ENCODE measurements at places on chromosomes 3 and 15.

DNA sequence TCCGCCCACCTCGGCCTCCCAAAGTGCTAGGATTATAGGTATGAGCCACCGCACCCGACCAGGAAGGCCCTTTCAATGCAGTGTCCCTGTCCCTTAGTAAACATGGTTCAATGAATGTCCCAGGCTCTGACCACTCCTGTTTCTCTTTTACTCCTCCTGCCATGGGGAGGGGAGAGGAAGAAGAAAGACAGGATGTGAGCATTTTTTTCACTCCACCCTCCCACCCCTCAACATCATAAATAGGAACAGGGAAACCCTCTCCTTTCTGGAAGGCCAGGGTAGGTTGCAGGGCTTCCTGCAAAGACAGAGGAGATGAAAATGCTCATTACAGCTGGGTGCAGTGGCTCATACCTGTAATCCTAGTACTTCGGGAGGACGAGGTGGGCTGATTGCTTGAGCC is 7.5 kb upstream of the TATDN2 start:
- H3K4me3 ChIP-seq = no peak overlapping the region
- no peaks in the 10 kb centered on the region for H3K36me3 ChIP-seq
- no peak for DNase-seq
- H3K4me1 ChIP-seq = no peaks in the 10 kb centered on the region

DNA sequence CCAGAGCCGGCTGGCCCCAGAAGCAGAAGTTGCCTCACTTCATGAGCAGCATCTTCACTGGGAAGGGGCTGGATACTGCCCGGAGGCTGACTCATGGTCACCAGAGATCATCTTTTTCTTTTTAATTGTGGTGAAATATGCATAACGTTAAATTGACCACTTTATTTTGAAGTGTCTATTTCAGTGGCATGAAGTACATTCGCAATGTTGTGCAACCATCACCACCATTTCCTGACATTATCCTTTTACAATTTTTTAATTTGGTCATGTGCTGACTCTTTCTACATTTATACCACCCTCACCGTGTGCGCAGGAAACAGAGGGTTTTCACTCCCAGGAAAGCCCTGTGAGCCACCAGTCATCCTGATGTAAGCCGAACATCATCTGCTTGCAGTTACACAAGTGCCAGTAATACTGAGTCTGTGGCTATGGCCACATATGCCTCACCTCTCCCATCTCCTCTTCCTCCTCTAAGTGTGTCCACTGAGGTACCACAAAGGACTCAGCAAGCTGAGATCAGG is 51.6 kb upstream of the ABHD17C start:
- H3K27ac ChIP-seq = no peak overlapping the region
- no peak overlapping the region for H3K4me3 ChIP-seq
- H3K27me3 ChIP-seq = no peaks in the 10 kb centered on the region
- H3K4me1 ChIP-seq = no peaks in the 10 kb centered on the region
- no peak for DNase-seq

GRCh38 chr3:193391902-193392301 is 13.3 kb upstream of the ATP13A5 start:
- no peaks in the 10 kb centered on the region for H3K36me3 ChIP-seq
- H3K27ac ChIP-seq = no peak overlapping the region
- peak; percentile 26 for DNase-seq
- H3K4me1 ChIP-seq = peaks cover 12% of the 10 kb centered on the region

GRCh38 chr3:33417066-33417673 is 23.0 kb downstream of the UBP1 start:
- no peak overlapping the region for H3K4me3 ChIP-seq
- peaks cover 84% of the 10 kb centered on the region for H3K36me3 ChIP-seq
- DNase-seq = no peak
- H3K4me1 ChIP-seq = no peaks in the 10 kb centered on the region
- no peaks in the 10 kb centered on the region for H3K27me3 ChIP-seq
- no peak overlapping the region for H3K27ac ChIP-seq

DNA sequence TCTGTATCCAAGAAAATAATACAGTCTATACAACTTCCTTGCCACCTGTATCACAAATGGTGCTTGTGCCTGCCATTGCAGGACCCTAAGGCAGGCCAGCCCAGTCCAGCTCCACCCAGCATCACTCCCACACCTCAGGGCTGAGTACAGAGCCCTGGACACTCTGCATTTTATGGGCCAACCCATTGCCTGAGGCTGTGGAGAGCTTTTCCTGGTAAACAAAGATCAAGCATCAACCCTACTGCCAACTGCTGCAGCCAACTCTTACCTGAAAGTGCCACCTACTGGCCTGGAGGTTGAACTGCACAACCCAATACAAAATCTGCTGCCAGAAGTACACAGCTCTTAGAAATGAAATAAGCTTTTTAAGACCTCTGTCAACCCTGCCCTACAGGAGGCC is 1082.2 kb downstream of the NAALADL2 start:
- no peak for DNase-seq
- H3K4me3 ChIP-seq = no peak overlapping the region
- H3K4me1 ChIP-seq = no peaks in the 10 kb centered on the region
- no peak overlapping the region for H3K27ac ChIP-seq
- no peaks in the 10 kb centered on the region for H3K36me3 ChIP-seq

- no peak overlapping the region for H3K4me3 ChIP-seq
- DNase-seq = no peak
- peaks cover 7% of the 10 kb centered on the region for H3K4me1 ChIP-seq
Observed at GRCh38 chr3:46104706-46105105, 77.4 kb upstream of the XCR1 start.

DNA sequence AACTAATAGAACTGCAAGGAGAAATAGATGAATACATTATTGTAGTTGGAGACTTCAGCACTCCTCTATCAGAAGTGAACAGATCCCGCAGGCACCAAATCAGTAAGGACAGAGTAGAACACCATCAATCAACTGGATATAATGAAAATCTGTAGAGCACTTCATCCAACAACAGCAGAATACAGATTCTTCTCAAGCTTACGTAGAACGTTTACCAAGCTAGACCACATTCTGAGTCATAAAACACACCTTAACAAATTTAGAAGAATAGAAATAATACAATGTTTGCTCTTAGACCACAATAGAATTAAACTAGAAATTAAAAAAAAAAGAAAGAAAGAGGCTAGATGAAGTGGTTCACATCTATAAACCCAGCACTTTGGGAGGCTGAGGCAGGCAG is 70.7 kb upstream of the NEDD4 start:
- no peak overlapping the region for H3K27ac ChIP-seq
- no peaks in the 10 kb centered on the region for H3K27me3 ChIP-seq
- no peak for DNase-seq
- no peaks in the 10 kb centered on the region for H3K36me3 ChIP-seq
- no peaks in the 10 kb centered on the region for H3K4me1 ChIP-seq
- no peak overlapping the region for H3K4me3 ChIP-seq

DNA sequence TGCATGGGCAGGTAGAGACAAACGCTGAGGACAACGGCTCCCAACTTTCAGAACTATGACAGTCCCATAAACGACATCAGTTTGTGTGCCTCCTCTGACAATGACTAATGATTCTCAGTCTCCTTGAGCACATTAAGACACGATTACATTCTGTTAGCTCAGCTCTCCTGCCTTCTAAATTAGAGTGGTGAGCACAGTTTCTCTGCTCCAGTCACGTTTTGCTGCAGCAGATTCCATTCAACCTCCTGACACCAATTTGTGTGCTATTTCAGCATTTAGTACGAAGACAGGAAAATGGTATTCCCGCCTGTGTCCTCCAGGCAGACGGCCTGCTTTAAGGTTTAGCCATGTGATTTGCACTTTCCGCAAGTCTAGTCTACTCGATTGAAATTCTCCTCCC is 458.4 kb upstream of the CFAP20DC start:
- H3K4me3 ChIP-seq = no peak overlapping the region
- DNase-seq = no peak
- no peak overlapping the region for H3K27ac ChIP-seq
- no peaks in the 10 kb centered on the region for H3K36me3 ChIP-seq
- no peaks in the 10 kb centered on the region for H3K4me1 ChIP-seq
- no peaks in the 10 kb centered on the region for H3K27me3 ChIP-seq

DNA sequence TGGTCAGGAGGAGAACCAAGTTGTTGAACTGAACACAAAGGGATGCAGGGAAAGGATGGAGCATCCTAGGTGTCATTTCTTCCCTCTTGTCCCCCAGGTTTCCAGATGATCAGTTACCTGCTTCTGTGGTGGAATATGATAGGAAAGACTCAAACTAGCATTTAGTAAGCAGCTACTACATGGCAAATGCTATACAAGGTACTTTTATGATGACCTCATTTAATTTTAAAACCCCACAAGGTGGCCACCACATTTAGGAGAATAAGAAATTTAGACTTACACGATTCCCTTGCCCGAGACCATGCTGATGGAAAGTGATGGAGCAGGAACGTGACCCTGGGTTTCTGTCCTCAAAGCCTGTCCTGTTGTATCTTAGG is 40.9 kb downstream of the CCR4 start:
- no peaks in the 10 kb centered on the region for H3K4me1 ChIP-seq
- no peaks in the 10 kb centered on the region for H3K36me3 ChIP-seq
- DNase-seq = no peak
- H3K27ac ChIP-seq = no peak overlapping the region

GRCh38 chr3:167808910-167809309 is 73.4 kb downstream of the SERPINI1 start:
- no peaks in the 10 kb centered on the region for H3K27me3 ChIP-seq
- no peak overlapping the region for H3K27ac ChIP-seq
- H3K36me3 ChIP-seq = no peaks in the 10 kb centered on the region

DNA sequence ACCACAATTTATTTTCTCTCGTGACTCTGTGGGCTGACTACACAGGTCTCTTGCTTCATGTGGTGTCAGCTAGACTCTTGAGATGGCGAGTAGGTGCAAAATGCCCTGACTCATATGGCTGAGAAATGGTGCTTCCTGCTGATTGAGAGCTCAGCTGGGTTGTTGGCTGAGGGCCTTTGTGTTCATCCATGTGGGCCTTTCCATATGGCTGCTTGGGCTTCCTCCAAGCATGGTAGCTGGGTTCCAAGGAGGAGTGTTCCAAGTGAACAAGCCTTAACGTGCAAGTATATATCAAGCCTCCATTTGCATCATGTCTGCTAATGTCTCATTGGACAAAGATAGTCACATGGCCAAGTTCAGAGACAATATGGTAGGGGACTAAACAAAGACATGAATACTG is 164.0 kb downstream of the PDCD6IP start:
- DNase-seq = no peak
- H3K36me3 ChIP-seq = no peaks in the 10 kb centered on the region
- no peaks in the 10 kb centered on the region for H3K27me3 ChIP-seq
- no peaks in the 10 kb centered on the region for H3K4me1 ChIP-seq
- no peak overlapping the region for H3K27ac ChIP-seq

GRCh38 chr3:33690341-33690740 is 27.7 kb downstream of the CLASP2 start:
- peaks cover 58% of the 10 kb centered on the region for H3K36me3 ChIP-seq
- H3K4me1 ChIP-seq = no peaks in the 10 kb centered on the region
- DNase-seq = no peak
- no peak overlapping the region for H3K4me3 ChIP-seq
- H3K27ac ChIP-seq = no peak overlapping the region

- no peak overlapping the region for H3K27ac ChIP-seq
- H3K27me3 ChIP-seq = no peaks in the 10 kb centered on the region
- DNase-seq = no peak
- H3K4me1 ChIP-seq = no peaks in the 10 kb centered on the region
- no peak overlapping the region for H3K4me3 ChIP-seq
- H3K36me3 ChIP-seq = no peaks in the 10 kb centered on the region
Observed at GRCh38 chr3:85660451-85660850, 701.7 kb downstream of the CADM2 start.

DNA sequence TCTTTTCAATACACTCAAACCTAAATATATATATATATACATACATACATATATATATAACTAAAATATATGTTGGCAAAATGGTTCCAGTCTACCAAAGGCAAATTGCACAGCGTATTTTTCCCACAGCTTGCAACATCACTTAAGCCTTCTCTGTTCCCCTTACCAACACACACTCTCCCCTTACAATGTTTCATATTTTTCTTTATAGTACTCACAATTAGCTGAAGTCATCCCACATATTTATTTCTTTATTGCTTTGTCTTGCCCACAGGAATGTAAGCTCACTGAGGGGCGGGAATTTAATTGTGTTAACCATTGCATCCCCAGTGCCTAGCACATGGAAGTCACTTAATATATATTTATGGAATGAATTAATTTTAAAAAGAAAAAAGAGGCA is 288.3 kb downstream of the ULK4 start:
- DNase-seq = no peak
- no peak overlapping the region for H3K4me3 ChIP-seq
- no peaks in the 10 kb centered on the region for H3K36me3 ChIP-seq
- no peak overlapping the region for H3K27ac ChIP-seq

DNA sequence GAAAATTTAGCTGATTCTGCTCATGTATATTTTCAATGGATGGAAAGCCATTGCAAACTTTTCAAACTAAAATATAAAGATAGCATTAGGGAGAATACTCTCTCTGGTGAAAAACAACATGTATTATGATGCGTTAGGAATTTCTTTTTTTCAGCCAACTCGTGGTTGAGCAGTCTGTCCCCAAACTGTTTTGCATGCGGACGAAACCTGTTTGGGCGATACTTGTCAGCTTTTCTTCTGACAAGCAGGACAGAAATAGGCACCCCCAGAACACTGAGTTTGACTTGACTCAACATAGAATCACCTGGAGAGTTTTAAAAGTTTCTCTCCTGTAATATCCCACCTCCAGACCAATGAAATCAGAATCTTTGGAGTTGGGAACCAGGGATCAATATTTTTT is 417.5 kb upstream of the TPRG1 start:
- DNase-seq = no peak
- H3K36me3 ChIP-seq = no peaks in the 10 kb centered on the region
- H3K27me3 ChIP-seq = no peaks in the 10 kb centered on the region

- no peak overlapping the region for H3K4me3 ChIP-seq
- H3K36me3 ChIP-seq = no peaks in the 10 kb centered on the region
- H3K27ac ChIP-seq = no peak overlapping the region
Observed at GRCh38 chr15:38768970-38769369, 204.4 kb upstream of the RASGRP1 start.

- H3K36me3 ChIP-seq = no peaks in the 10 kb centered on the region
- no peak overlapping the region for H3K27ac ChIP-seq
- no peaks in the 10 kb centered on the region for H3K27me3 ChIP-seq
- no peak overlapping the region for H3K4me3 ChIP-seq
- no peak for DNase-seq
Observed at GRCh38 chr3:65939801-65940246, 98.9 kb downstream of the MAGI1 start.

- H3K4me3 ChIP-seq = no peak overlapping the region
- H3K27ac ChIP-seq = no peak overlapping the region
- H3K36me3 ChIP-seq = peaks cover 8% of the 10 kb centered on the region
- peaks cover 6% of the 10 kb centered on the region for H3K4me1 ChIP-seq
Observed at GRCh38 chr3:45988804-45989203, 6.8 kb downstream of the FYCO1 start.

- no peaks in the 10 kb centered on the region for H3K27me3 ChIP-seq
- no peaks in the 10 kb centered on the region for H3K36me3 ChIP-seq
- no peak within 1 kb of the TSS for H3K4me3 ChIP-seq
Observed at GRCh38 chr3:160676547-160677303, at the start of gene ARL14. TSS of gene ARL14 (plus strand) at chr3:160677160. CDS start at chr3:160677347, 187 bp downstream.

DNA sequence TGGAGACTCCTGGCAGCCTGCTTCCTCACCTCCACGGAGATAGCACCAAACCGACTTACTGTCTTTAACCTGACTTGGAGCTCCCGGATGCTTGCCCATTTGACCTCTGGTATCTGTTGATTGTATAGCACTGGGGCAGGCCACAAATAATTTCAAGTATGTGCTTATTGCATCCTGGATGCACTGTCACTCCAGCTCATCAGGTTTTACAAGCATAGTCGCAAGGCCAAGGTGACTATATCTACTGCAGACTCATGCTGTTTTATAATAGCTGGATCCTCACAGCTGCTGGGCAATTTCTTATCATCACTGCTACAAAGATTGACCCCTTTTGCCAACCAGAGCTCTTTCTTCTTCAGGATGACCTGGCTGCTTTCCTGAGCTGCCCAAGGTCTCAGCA is 45.6 kb downstream of the PEX5L start:
- no peaks in the 10 kb centered on the region for H3K27me3 ChIP-seq
- H3K27ac ChIP-seq = no peak overlapping the region
- H3K4me1 ChIP-seq = no peaks in the 10 kb centered on the region
- no peaks in the 10 kb centered on the region for H3K36me3 ChIP-seq
